ENCODE measurements at places on chromosomes 2 and 18.

GRCh38 chr2:95384854-95385569 lies 17.5 kb upstream of the FAHD2A start:
- DNase-seq: no peak

DNA sequence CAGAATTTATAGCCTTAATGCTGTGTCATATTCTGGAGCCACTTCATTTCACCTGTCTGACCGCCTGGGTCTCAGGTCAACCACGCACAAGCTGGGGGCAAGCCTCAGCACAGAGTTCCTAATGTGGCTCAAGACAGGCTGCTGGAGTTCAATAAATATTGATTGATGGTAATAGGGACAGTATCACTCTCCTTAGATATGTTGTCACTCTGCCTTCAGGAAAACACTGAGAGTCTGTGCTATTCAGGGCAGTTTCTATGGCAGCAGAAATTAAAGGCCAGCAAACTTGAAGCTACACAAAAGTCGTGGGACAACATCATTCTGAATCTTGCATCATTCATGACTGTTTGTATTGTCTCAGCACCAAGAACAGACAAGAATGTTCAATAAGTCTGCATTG lies 696.1 kb downstream of the METTL4 start:
- no peak for DNase-seq

- no peak for DNase-seq
Measured at GRCh38 chr18:27685807-27686412, 491.0 kb downstream of the CDH2 start.

GRCh38 chr2:41973871-41974270 lies 74.0 kb upstream of the PKDCC start:
- DNase-seq: no peak

DNA sequence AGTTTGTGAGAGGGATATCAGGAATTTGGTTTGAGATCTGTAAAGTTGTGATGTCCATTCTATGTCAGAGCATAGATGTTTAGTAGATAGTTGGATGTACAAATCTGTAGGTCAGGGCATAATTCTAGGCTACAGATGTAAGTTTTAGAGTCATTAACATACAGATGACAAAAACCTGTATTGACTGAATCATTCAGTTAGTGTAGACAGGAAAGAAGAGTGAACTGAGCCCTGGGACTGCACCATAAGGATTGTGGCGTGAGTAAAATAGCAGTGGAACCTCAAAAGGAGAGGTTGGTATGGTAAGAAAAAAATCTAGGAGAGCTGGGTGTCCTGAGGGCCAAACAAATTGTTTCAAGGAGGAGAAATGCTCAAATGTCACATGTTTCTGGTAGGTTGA lies 73.1 kb upstream of the RPRM start:
- no peak for DNase-seq

- no peak for DNase-seq
Measured at GRCh38 chr2:124241-124880, 78.1 kb upstream of the FAM110C start.

DNA sequence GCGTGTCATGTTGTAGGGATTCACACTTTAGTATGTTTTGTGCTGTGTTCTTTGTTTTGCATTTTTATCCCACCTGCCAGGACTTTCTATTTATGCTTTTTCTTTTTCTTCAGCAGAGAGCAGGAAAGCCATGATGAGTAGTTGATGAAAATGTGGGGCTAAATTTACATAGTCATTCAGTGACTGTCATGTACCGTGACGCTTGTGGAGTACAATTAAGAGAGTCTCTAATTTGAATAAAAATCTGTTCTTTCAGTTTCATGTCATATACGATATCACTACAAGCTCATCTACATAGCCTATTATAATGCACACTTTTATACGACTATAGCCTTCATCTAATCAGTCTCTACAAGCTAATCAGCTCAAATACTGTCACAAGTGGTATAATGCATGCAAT lies 112.7 kb upstream of the SPATS2L start:
- DNase-seq: no peak

DNA sequence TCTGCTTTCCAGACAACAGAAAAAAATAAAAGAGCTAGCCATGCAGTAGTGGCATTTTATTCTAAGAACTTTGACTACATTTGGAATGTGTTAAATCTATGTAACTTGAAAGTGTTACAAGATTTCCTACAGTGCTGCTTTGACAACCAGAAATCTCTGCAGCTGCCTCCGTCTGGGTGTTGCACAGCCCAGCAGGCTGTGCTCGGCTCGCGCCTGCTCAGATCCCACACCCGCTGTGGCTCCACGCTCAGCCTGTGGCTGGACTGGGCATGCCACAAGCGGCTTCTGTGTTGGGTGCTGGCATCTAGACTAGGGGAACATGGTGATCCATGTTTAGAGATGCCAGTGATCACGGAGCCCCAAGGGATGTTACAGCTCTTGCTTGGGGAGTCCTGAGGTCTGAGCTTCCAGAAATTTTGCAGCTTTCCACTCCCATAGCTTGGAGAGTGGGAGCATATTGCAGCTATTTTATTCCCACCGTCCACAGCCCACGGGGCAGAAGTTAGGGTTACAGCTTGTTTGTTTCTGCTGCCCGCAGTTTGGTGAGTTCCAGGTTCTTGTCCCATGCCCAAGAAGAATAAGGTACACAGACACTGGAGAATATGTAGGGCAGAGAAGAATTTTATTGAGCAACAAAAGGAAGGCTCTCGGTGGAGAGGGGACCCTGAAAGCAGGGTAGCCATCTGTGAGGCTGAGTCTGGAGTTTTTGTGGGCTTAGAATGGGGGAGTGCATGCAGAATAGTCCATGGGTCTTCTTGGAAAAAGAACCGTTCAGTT lies 44.1 kb downstream of the FAM171B start:
- no peak for DNase-seq

- DNase-seq: no peak
Measured at GRCh38 chr2:233369897-233370685, 15.8 kb downstream of the DGKD start.

DNA sequence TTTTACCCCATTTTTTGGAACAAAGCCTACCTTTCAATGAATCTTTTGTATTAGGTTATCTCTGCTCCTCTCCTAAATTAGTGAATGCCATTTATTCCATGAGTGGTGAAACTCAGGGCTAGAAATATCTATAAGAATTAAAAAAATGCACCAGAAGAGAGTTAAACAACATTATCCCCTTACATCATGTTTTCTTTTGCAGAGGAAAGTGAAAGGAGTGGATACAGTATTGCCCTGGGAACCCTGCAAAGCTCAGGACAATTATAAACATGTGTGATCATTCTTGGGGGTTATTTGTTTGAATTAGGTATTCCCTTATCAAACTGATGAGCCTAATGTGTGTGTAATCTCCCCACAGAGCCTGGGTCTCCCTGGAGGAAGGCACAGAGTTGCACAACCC lies 559.2 kb downstream of the RNF144A start:
- no peak for DNase-seq
